ENCODE measurements at places on chromosomes 5 and 9.

DNA sequence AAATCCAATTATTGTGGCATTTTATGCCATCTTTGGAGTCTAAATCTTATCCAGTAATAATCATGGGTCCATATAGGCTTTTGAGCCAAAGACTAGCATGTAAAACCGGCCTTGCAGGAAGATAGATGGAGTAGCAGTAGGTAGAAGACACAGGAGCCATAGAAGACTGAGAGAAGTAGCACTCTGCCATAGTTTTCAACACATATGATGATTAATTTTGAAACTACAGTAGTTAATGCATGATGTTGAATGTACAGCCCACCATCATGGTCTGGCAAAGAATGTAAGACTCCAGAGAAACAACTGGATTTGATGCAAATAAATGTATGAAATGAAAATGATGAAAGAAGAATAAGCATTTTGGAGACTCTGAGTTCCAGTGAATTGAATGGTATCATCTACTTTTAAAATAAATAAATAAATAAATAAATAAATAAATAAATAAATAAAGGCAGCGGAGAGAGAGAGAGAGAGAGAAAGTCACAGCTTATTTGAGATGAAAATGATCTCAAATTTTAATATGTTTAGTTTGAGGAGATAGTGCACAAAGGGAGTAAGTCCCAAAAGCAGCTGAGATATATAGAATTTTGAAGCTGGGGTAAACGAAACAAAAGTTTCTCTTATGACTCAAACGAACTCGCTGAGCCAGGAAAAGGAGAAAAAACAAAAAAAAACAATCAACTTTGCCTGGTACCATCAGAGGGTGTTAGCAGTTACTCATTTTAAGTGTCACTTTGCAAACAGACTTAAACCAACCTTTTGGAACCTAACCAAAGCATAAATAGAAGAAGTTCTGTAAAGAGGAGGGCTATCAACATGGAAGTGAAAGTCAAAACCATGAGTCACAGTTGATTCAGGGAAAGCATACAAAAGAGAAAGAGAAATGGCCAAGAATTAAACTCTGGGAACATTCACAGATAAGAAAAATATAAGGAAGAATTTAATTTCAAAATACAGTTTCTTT, 388.7 kb downstream of the CETN3 start:
- DNase-seq = no peak

DNA sequence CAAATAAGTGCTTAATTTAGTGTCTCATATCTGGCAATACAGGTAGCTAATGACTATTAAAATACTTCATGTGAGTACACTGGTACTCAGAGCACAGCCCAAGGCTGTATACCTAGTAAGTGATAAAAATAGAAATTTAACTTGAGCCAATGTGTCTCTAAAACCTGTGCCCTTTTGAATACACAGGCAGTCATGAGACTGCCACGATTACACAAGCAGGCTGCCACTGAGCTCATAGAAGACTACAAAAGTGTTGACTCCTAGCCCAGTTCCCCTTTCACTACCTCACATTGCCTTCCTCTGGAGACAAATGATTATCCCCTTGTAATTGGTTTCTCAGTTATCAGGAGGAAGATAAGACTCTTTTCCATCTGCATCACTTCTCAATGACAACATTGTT, 66.3 kb upstream of the PAPPA start:
- DNase-seq = no peak

DNA sequence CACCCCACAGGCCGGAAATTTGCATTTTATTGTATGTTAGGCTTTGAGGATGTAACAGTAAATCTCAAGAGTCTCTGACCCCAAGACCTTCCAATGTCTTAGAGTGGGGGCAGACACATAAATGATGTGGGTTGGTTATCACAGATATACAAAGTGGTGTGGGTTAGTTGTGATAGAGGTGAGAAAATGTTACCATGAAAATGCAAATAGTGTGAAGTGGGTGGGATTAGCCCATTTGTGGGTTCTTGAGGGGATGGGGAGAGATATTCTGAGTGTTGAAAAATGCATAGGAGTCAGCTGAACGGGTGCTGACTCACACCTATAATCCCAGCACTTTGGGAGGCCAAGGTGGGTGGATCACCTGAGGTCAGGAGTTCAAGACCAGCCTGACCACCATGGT, 7.9 kb upstream of the RNF145 start:
- DNase-seq = no peak

- DNase-seq = no peak
These were observed 69.9 kb upstream of the PLPP1 start for GRCh38 chr5:55604611-55605067.

DNA sequence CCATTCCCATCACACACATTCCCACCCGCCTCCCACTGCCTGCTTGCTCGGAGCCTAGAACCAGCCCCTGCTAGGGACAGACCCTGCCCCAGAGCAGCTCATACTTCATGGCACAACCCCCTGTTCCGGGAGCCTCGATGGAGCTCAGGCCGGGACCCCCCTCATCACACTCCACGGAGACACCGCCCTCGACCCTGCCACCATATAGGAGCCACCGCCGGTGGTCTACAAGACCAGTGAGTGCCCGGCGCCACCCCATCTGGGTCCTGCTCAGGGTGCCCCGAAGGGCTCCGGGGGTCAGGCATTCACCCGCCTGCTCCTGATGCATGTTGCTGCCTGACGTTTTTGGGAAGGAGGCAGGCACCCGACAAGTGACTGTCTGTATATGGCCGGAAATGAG, 65.5 kb upstream of the RXRA start:
- no peak for DNase-seq

GRCh38 chr9:38227061-38227540, 158.1 kb upstream of the SHB start:
- peak; percentile 48 for DNase-seq

GRCh38 chr5:41193456-41194205, 19.7 kb downstream of the C6 start:
- DNase-seq = no peak

- no peak for DNase-seq
These were observed 59.7 kb downstream of the GPR21 start for GRCh38 chr9:123093141-123093540.

DNA sequence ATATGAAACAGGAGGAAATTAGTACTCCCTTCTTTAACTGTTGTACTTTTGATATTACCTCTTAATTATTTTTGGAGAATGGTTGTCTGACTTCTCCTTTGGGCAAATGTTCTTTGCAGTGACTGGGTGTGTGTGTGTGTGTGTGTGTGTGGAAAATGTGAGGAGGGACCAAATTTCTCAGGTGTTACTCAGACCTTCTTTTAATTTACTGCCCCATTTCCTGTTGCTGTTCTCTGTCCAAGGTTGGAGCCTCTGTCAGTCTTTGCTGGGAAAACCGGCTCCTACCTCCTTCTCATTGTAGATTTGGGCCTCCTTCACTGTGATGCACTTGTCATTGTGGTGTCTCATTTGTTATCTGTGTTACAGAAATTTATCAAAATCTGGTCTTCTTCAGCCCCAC, 68.4 kb downstream of the PBX3 start:
- DNase-seq = no peak

DNA sequence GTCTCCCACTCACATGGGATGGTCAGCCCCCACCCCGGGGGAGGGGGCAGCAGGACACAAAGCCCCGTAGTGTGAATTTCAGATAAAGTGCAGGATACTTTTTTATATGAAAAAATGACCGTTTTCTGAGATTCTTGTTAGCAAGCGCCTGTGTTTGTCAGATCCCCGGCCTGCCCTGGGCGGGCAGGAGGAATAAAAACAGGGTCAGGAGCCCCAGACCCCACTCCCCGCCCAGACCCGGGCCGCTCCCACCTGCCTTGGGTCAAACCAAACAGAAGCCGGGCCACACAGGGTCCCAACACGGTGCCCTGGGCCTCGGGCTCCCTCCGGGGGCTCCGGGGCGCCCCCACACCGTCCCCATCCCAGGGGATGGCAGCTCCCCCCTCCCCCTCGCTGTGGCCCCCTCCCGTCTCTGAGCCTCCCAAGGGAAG, 13.5 kb upstream of the NRARP start:
- DNase-seq = no peak

GRCh38 chr5:115246361-115246991, 16.2 kb downstream of the PGGT1B start:
- DNase-seq = no peak

- no peak for DNase-seq
These were observed 131.5 kb downstream of the ADAMTS19 start for GRCh38 chr5:129591508-129592160.

DNA sequence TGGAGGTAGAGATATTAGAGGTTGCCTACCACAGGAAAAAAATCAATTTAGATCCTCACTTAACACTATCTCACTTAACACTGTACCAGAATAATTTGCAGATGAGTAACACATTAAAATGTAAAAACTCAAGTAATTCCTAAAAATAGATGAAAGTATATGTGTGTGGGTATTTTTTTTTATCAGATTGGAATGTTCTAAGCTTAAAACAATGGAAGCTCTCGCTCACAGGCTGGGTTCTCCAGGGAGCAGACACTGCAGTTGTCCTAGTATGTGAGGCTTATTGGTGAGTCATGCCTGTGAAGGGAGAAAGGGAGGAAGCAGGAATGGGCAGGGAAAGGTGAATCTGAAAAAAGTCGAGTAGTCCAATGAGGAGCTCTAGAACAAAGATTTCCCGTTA, 181.3 kb upstream of the ZNF608 start:
- no peak for DNase-seq

GRCh38 chr5:84370176-84370575, 14.5 kb downstream of the EDIL3 start:
- no peak for DNase-seq

DNA sequence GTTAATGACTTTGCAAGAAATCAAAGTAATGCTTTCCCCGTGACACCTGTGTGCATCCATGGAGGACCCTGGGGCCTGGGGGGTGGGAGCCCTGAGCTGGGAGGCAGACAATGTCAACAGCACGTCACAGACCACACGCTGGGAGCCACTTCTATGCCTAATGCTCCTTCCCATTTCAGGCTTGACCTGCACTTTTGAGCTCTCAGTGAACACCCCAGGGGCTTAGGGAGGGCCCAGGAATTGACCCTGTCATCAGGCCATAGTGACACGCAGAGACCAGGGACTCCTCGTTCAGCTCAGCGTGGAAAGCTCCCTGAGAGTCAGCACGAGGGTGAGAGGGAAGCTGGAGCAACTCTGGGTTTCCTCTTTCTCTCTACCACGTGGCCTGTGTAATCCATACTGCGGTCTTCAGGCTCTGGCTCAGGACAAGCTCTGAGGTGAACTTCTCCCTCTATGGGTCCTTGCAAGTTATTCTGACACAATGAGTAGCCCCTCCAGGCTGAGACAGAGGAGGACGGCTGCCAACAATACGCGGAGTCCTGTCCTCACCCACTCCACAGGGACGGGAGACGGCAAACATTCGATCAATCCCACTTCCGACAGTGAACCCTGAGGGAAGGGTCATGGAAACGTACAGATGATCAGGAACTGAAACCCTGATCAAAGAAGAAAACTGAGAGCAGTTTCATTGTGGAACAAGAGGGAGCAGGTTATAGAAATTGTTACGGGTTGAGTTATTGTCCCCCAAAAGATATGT, 130.8 kb upstream of the IRX4 start:
- DNase-seq = no peak

- no peak for DNase-seq
These were observed 20.0 kb downstream of the PHF2 start for GRCh38 chr9:93596399-93596798.

DNA sequence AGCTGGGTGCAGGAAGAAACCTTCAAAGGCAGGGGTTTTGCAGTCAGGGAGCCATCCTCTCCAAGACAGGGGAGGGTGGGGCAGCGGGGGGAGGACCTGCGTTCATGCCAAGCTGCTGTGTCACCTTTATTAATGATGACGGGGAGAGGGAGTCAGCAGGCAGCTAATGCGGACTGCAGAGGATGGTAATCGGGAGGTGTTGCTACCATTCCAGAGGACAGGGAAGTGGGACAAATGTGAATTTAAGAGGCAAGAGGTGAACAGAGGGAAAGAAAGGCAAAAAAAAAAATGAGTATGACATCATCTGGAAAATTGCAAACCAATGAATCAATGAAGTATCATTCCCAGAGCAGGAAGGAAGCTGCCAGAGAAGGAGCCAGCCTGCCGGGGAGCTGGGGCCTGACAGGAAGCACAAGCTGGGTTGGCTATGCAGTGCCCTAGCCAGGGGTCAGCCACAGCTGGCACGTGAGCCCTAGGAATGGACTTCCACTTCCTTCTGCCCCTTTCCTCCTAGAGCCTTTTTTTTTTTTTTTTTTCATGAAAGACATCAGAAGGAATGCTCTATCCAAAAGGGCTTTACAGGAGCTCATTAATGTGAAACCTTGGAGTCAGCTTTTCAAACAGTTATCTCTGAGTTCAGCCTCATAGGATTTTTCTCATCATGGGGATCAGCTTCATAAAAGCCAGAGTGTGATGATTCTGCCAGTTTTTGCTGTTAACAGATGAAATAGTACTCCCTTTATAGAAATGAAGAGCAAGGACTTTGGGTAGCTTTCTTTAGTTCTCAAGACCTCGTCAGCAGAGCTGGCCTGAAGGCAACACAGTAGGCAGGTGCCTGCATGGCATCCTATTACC, 9.2 kb downstream of the INSYN2B start:
- DNase-seq = no peak

DNA sequence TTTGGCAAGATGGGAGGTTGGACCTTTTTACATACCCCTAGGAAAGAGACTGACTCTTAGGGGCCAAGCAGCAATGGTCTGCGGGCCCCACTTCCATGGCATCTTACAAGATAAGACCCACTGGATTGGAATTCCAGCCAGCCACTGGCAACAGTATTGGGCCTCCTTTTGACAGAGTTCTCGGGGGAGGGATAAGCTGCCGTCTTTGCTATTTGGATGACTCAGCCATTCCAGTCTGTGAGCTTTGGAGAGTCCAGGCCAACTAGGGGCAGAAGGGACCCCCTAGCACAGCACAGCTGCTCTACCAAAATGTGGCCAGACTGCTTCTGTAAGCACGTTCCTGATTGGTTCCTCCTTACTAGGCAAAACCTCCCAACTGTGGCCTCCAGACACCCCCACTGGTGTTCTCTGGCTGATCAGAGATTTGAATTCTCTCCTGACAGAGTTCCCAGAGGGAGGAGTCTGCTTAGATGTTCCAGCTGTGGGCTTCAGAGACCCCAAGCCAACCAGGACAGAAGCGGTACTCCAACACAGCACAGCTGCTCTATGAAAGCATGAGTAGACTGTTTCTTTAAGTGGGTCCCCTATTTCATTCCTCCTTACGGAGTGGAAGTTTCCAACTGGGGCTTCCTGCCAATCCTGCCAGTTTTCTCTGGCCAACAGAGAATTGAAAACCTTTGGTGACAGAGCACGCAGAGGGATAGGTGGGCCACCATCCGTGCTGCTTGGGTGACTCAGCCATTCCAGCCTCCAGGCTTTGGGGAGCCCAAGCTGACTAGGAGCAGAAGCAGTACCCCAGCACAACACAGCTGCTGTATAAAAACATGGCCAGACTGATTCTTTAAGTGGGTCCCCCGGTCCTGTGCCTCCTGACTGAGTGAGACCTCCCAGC, 672.1 kb upstream of the RIOK2 start:
- DNase-seq = no peak

- no peak for DNase-seq
These were observed 213.0 kb downstream of the TAF11L14 start for GRCh38 chr5:17847286-17847685.

DNA sequence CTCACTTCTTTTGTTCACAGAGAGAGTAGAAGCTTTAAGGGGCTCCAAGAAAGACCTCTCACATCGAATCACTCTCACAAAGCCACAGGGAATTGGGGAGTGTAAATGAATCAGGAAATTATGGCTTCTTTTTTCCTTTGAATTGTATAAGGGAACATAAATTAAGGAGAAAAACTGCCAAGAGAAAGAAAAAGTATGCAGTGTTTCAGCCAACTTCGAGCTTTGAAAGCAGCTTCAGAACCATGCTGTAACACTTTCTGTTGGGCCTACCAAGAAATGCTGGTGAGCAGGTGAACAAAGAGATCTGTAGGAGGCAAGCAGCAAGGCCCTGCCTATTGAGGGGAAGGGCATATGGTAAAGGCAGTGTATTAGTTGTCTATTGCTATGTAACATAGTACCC, 33.4 kb upstream of the CTNNA1 start:
- no peak for DNase-seq
